ENCODE measurements at places on chromosomes 1 and 21.
A peak's percentile ranks its signal among the peaks of the same experiment; 100 is the strongest.

GRCh38 chr21:16108561-16109075 lies 378.8 kb downstream of the USP25 start:
- no peak for DNase-seq

- DNase-seq, result peak; percentile 51
Measured at GRCh38 chr1:94012708-94013366, 103.6 kb upstream of the GCLM start.

DNA sequence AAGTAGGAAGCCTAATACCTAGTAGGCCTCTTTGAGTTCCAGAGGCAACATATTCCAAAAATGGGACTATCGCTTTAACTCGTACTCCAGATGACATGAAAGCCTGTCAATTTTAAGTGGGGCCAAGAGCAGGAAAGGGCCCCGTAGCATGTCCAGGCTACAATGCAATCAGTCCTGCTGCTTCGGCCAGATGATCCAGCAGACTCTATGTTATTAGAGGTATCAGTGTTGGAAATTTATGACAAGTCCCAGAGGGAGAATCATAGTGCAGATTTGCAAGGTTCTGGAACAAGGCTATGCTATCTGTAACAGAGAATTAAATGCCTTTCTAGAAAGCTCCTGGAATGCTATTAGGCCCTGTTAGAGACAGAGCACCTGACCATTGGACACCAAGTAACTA lies 56.7 kb upstream of the SRP9 start:
- DNase-seq, result no peak

GRCh38 chr21:16186742-16187141 lies 457.0 kb downstream of the USP25 start:
- no peak for DNase-seq

- no peak for DNase-seq
Measured at GRCh38 chr1:147717051-147717705, 43.2 kb downstream of the GJA5 start.

- no peak for DNase-seq
Measured at GRCh38 chr1:192631749-192632148, 4.2 kb upstream of the RGS13 start.

- no peak for DNase-seq
Measured at GRCh38 chr1:71074681-71075080, 6.2 kb downstream of the ZRANB2 start.

- no peak for DNase-seq
Measured at GRCh38 chr21:44868707-44869106, 4.8 kb downstream of the PTTG1IP start.

- no peak for DNase-seq
Measured at GRCh38 chr1:30384286-30385245, 338.8 kb downstream of the MATN1 start.

DNA sequence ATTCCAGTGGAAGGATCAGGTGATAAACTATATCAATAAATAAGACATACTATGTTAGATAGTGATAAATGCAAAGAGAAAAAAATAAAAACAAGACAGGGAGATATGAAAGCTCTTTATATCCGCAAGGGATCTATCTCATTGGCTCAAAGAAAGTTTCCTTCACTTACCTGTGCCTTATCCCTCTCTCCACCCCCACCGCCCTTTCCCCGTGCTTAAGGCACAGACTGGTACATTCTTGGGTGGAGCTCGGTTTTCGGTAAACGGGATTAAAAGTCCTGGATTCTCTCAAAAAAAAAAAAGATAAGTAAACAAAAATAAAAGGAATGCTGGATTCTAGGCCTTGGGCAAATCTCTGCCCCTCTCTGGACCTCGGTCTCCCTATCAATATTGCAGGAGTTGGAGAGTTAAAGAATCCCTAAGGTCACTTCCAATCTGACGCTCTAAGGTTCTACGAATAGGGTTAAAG lies 593 bp upstream of the DNAJC16 start:
- DNase-seq, result no peak

GRCh38 chr1:202255343-202255742 lies 61.7 kb downstream of the LGR6 start:
- DNase-seq, result no peak

DNA sequence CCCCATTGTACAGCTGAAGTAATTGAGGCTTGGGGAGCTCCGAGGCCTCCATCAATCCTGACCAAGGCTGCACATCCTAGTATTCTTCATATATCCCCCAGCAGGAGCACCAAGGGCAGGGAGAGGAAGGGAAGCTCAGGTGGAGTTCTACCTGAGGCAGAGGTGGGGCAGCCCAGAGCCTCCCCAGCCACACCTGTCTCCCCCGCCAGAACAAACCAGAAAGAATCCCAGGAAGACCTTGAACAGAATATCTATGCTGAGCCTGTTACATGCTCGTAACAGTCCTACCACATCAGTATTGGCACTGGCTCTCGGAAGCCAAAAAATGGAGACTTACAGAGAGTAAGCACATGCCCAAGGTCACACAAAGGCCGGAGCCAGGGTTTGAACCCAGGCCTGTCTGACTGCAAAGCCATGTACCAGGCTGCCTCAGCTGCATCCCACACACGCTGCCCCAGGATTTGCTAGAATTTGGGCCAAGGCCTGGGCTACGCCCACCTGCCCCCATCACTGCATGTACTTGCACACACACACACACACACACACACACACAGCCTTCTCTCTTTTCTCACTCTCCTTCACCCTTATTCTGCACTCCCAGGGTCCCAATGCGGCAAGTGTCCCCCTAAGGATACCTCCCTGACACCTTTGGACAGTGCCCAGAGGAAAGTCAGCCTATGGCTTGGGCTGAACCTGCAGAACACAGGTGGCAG lies 4.5 kb downstream of the E2F2 start:
- DNase-seq, result no peak

- no peak for DNase-seq
Measured at GRCh38 chr1:236303675-236304074, 21.9 kb upstream of the ERO1B start.

DNA sequence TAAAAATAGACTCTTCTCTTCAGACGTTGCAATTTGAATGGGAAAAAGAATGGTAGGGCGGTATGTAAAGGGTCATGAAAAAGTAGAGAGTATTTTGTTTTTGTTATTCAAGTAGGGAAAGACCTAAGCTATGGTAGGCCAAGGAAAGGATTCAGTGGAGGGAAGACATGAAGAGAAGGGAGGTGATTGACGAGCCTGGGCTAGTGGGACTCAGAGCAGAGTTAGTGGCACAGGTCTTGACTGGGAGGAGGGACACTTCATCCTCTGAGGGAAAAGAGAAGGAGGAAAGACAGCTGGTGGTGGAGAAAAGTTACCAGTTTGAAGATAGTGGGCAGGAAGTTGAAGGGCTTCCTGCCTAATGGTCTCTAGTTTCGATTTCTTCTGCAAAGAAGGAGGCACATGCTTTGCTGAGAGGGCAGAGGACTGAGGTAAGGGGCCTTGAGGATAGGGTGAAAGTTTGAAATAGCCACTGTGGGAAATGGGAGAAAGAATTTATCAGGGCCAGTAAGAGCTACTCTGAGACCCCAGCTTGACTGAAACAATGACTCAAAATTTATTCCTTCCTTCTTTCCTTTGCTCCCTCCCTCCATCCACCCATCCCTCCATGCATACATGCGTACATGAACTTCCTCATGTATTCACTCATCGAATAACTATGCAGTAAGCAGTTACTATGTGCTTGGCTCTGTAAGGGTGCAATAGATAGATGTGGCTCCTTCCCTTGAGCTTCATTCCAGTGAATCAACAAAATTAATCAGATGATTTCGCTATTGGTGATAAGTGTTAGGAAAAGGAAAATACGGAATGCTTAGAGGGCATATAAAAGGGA lies 4.2 kb downstream of the CD48 start:
- DNase-seq, result no peak
